ENCODE measurements at places on chromosomes 7 and 10.
A peak's percentile ranks its signal among the peaks of the same experiment; 100 is the strongest.

DNA sequence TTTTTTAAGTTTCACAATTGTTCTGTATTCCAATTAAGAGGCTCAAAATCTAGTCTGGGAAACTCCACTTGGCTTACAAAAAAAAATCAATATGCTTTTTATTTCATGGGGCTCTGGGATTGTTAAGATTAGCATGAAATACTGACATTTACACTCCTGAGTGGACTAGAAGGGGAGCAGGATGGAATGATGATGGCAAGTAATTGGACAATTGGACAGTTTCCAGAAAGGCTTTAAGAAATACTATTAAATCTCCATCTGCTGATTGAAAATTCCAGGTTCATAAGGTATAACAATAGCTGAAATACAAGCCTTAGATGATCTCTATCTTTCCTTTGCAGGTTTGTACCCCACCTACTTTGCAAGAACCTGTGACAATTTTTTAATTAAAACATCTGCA is 184.4 kb downstream of the LRRTM3 start:
- DNase-seq: no peak

- DNase-seq: no peak
These were observed 177.7 kb downstream of the ACTR3B start for GRCh38 chr7:152937282-152937681.

DNA sequence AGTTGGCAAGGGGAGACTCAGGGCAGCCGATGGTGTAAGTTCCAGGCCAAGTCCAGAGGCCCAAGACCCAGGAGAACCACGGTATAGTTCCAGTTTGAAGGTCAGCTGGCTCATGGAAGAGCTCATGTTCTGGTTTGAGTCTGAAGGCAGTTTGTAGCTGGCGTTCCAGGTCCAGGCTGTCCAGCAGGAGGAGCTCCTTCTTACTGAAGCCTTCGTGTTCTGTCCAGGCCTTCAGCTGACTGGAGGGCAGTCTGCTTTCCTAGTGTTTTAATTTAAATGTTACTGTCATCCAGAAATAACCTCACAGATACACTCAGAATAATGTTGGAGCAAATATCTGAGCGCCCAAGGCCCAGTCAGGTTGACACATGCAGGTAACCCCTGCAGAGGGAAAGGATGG is 4.2 kb downstream of the SUN1 start:
- no peak for DNase-seq

GRCh38 chr10:1980459-1980858 is 243.1 kb upstream of the ADARB2 start:
- no peak for DNase-seq

- no peak for DNase-seq
These were observed 23.0 kb downstream of the GNAT3 start for GRCh38 chr7:80488851-80489370.

DNA sequence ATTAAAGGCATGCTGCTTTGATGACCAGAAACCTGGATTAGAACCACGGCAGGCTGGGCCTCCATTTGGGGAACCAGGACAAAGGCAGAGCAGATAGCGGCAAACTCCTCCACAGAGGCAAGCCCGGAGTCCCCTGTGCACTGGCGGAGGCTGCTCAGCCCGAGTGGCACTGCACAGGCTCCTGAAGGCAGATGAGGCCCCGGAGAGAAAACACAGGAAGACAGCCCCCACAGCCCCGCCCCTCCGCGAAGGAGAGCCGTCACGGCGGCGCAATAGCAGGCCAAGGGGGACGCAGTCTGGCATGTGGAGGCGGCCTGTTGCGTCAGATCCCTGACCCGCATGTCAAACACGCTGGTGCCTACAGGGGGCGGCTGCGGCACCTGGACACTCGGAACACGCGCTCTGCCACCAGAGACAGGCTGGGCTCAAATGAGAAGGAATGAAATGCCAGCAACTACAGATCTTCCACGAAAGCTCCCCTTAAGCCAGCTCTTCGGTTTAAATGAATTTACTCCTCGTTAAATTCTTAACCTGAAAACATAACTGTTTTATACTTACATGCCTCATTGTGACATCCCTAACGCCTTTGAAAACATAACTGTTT is 128.5 kb downstream of the MAD1L1 start:
- DNase-seq: peak; percentile 91

- no peak for DNase-seq
These were observed 120.2 kb upstream of the ODAD2 start for GRCh38 chr10:28118985-28119628.

GRCh38 chr7:28588602-28589001 is 176.3 kb downstream of the CREB5 start:
- no peak for DNase-seq

GRCh38 chr10:102675666-102676533 is 31.6 kb downstream of the TRIM8 start:
- no peak for DNase-seq

GRCh38 chr10:14491811-14492210 is 161.1 kb upstream of the FRMD4A start:
- no peak for DNase-seq

DNA sequence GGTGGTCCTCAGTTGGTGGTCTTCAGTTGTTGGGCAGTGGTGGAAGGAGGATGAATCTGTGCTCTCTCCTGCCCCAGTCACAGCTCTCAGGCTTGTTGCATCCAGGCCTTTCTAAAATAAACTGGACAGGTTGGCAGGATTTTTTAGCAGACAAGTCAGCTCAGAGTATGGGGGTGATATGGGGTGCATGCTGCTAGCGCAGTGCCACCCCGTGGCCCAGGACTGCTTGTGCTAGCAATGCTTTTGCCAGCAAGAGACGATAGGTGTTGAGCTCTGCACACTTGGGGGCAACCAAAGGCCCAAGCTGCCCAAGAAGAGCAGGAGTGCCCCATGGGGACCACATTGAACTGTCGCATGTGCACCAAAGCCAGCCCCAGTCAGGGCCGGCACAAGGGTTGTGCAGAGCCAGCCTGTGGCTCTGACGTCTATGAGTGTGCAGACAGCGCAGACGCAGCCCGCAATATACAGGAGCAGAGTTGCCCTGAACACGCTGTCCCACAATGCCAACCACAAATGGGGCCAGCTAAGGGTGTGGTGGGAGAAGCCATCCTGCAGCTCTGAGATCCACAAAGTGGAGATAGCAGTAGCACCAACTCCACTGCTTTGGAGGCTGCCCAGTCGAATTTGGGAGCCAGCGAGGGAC is 49.8 kb upstream of the PDSS1 start:
- DNase-seq: no peak

DNA sequence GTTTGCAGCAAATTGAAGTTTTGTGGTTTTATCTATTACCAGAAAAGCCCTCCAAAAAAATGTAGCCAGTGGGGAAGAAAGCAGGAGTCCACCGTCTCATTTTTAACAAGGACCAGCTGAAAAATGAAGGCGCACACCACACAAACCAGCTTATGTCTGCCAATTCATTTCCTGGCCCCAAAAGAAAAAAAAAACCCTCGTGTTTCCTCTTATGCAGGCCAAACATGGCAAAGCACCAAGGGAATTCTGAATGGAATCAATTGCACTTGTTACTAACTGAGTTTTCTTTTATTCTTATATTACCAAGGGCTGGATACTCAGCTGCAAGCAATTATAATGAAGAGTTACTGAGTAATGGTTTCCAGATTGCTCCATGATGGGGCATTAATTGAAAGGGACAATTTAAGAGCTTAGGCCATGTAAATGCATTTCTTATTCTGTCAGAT is 428.3 kb upstream of the NPVF start:
- DNase-seq: no peak

DNA sequence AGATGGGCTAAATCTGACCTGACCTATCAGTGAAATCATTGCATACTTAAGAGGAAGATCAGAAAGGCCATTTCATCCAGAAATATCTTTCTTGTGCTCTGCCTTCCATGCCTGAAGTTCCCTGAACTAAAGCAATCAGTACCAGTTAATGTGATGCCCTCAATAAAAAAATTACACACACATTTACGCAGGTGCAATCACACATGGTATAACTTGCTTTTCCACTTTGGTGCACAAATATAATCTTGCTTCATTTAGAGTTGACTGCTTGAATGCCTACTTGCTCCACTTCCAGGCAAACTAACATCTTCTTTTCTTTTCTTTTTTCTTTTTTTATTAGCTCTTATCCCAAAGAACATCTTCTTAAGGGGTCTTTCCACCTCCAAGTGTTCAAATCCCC is 58.3 kb upstream of the KIF5B start:
- DNase-seq: no peak

GRCh38 chr7:32846630-32847225 is 44.8 kb downstream of the KBTBD2 start:
- DNase-seq: peak; percentile 69

DNA sequence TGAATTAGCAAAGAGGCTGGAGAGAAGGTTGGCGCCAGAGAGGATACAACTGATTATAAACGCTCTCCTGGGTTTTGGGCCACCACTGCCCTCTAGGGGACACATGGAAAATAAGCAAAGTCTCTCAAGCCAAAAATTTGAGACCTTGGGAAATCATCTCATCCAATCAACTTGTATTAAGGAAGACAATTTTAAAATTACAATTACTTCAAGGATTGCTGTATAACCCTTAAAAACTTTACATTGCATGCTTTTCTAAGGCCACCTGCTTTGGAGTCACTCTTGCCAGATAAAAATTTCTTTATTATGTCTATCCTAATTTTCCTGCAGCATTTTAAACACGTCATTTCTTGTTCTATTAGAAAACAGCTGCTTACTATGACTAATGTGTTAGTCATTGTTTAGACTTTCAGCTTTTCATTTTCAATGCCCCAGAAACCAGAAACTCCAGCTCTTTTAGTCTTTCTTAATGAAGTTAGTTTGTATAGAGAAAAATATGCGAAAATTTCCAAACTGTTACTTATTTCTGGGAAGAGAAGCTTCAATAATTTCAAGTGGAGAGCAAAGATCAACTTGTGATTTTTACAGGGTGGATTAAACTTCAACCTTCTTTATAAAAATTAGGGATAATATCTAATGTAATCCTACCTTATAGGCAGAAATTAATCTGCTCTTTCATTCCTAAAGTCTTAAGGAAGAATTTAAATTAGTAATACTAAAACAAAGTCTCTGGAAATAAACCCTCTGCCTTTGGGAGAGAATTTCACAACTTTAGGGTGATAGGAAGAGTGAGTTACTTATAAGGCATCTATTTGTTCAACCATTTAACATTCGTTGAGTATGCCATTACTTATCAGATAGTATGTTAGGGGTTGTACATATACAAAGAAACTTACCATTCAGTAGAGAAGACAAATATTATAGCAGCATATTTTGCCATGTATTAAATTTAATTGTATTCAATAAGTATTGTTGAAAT is 20.6 kb upstream of the RHOBTB1 start:
- DNase-seq: peak; percentile 44

DNA sequence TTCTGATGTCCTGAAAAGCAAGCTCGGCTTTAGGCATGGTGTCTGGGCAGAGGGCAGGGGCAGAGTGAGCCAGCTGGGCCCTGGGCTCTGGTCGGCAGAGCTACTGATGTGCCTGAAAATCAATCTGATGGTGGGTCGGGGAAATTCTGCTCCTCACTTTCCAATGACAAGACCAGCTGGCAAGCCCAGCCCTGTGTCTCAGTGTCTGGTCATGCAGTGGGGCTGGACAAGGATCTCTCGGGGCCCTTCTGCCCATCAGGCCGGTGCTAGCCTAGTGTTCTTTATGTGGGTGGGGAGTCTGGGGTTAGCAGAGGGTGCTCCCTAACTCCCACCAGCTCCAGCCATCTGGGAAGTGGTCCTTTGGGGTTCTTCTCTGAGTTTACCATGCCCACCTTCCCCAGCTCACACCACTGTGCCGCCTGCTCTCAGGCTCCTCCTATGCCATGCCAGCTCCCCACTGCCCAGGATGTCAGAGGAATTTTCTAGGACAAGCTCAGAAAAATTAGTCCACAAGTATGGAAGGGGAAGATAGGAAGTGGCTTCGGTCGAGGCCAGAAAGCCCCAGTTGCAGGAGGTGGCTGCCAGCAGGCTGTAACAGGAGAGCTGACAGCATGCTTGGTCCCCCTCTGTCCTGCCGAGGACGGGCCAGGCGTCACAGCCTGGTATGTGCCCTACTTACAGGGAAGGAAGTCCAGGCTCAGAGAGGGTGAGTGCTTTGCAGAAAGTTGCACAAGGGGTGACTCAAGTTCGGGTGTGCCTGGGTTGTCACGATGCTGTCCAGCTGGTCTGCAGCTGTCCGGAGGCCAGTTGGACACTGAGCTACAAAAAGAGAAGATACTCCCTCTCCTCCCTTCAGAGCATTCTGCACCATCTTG is 135.2 kb downstream of the ADCY1 start:
- no peak for DNase-seq

GRCh38 chr7:38934536-38934935 is 25.5 kb upstream of the VPS41 start:
- no peak for DNase-seq

- DNase-seq: no peak
These were observed 23.9 kb downstream of the HECTD2 start for GRCh38 chr10:91434041-91434440.

GRCh38 chr7:27242555-27243339 is at the start of gene EVX1:
EVX1 (plus strand) TSS chr7:27242802; CDS start chr7:27243031, 229 bp downstream.
- no peak for DNase-seq

DNA sequence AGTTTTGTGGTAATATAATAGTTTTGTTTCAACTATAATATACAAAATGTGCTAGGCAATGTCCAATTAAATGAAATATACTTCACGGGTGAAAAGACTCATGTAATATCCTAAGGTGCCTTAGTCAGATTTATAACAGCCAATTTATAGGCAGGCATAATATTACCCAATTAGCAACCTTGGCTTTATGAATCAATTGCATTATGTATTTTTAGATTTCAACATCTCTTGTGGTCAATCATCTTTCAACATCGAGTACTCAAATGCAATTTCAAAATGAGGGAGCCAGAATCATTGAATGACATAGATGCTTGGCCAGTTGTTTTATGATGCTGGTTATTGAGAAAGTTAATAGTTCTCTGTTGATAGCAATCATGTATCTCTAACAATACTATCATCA is 110.3 kb upstream of the SP8 start:
- no peak for DNase-seq

DNA sequence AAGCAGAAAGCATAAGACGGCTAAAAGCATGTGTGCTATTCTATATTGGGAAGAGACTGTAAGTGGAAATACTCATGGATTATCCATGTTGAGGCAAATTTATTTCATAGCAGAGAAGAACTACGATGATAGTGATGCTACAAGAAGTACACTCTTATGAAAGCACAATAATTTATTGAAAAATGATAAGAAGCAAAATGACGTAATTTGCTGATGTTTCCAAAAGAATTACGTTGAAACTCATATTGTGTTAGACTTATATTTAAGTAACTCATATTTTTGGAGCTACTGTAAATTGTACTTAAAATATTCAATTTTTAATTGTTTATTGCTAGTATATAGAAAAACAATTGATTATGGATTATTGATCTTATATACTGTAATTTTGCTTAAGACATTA is 1622.5 kb downstream of the REEP3 start:
- no peak for DNase-seq

GRCh38 chr7:106551936-106552335 is 109.0 kb downstream of the CCDC71L start:
- no peak for DNase-seq

DNA sequence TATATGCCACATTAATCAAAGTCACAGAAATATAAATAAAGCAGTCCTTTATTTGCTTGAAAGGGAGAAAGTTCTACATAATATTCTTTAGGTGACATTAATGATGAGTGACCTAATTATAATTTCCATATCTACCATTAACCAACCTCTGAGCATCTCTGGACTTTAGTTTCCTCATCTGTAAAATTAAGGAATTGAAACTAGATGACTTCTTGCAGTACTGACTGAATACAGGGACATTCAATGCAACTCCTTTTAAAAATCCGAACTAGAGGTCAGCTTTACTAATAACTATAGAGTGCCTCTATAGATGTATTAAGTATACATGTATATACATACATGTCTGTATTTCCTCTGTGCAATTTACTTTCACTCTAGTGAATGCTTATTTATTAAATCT is 3.9 kb downstream of the FMC1 start:
- DNase-seq: no peak

GRCh38 chr10:71899665-71900412 is 48.8 kb upstream of the PSAP start:
- DNase-seq: no peak

Measured in germinal center (tissue), 1 donor.